T follicular helper cell (primary cell): ENCODE measurements at places on chromosomes 16 and 17.

GRCh38 chr17:30134551-30134950, 17.9 kb downstream of the NSRP1 start:
- DNase-seq: no peak

- DNase-seq: no peak
Observed at GRCh38 chr16:55466209-55466608, 12.8 kb upstream of the MMP2 start.

- DNase-seq: no peak
Observed at GRCh38 chr16:72536723-72537435, 364.9 kb upstream of the PMFBP1 start.

DNA sequence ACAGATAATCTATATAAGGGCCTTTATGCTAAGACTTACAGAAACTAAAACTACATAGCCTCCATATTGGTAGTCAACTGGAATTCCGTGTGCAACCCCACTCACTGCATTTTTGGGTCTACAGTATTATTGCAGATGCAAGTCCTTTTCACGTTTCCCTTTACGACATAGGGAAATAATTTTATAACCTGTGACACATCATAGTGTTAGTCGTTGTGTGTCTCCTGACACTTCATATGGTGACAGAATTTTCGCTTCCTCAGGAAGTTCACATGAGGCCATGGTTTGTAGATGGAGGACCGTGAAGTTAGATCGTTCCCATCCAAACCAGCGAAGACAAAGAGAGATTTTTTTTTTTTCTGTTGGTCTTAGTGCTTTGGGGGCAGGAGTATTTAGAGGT, 15.7 kb upstream of the MRC2 start:
- no peak for DNase-seq

DNA sequence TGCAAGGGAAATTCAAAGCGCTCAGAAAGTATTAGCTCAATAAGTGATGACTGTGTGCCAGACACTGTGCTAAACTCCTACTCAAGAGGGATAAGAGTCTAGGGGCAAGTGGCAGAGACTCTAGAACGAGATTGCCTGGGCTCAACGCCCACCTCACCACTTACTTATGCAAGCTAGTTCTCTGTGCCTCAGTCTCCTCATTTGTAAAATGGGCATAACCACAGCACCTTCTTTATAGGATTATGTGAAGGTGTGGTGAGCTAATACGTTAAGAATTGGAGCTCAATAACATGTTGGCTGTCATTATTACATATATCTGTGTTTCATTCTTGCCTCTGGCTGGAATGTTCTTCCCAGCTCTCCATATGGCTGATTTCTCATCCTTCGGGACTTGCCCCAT, 15.4 kb downstream of the DEXI start:
- no peak for DNase-seq

DNA sequence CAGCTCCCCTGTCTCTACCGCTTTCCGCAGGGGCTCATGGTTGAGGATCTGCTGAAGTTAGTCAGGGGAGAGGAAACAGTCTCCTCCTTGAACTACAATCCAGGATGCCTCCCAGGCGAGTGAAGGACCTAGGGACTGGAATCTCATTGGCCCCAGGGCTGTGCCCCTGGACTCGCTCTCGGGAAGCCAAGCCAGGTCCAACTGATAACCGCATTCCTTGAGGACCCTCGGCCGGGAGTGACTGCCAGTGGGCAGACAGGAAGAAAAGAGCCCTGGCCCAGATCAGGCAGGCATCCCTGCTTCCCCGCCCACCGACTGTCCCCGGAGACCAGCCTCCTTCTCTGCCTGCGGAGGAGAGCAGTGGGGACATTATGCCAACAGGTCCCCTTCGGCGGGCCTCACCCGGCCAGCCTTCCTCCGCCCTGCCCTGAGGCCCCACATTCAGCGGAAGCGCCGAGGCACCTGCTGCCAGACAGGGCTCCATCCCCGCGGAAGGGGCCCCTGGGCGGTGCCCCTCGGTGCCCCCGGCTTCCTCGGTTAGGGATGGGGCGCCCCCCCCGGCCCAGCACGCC, 776 bp downstream of the LRRC75A start:
- DNase-seq: no peak

DNA sequence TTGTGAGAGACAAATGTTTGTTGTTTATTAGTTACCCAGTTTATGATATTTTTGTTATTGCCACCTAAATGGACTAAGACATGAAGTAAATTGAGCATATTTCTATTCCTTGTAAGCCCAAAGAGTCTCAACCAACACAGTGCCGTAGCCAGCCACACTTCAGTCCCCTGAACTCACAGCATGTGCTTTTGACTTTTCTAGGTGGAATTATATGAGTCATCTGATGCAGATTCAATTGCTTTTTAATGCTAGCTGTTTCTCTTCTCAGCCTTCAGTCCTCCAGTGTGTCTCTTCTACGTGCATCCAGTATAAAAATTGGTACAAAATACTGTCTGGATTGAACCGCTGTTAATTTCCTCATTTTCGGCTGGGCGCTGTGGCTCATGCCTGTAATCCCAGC, 39.0 kb downstream of the IQCK start:
- no peak for DNase-seq

- DNase-seq: no peak
Observed at GRCh38 chr17:56175299-56175955, 22.2 kb downstream of the ANKFN1 start.

- no peak for DNase-seq
Observed at GRCh38 chr16:56038564-56039098, 152.7 kb upstream of the GNAO1 start.

GRCh38 chr16:77749415-77749814, 27.1 kb downstream of the NUDT7 start:
- no peak for DNase-seq

- DNase-seq: no peak
Observed at GRCh38 chr17:40551879-40552768, 13.1 kb downstream of the CCR7 start.

- no peak for DNase-seq
Observed at GRCh38 chr16:66853261-66854139, 9.3 kb downstream of the CA7 start.

DNA sequence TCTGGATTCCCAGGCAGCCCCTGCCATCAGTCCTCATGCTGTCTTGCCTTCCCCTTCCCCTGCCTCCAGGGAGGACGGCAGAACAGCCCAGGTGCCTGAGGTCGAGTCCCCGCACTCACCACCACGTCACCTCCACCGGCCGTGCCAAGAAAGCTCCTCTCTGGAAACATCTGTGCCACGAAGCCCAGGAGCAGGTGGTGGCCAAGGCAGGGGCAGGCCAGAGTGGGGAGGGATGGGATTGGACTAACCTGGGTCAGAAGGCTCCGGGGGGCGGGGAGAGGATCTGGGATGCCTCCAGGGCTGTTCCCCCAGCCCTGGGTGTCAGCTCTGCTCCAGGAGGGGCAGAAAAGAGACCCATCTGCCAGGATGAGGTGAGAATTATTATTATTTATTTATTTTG, 7.4 kb upstream of the DPEP1 start:
- no peak for DNase-seq

- DNase-seq: no peak
Observed at GRCh38 chr16:73319737-73320136, 271.8 kb upstream of the ZFHX3 start.

DNA sequence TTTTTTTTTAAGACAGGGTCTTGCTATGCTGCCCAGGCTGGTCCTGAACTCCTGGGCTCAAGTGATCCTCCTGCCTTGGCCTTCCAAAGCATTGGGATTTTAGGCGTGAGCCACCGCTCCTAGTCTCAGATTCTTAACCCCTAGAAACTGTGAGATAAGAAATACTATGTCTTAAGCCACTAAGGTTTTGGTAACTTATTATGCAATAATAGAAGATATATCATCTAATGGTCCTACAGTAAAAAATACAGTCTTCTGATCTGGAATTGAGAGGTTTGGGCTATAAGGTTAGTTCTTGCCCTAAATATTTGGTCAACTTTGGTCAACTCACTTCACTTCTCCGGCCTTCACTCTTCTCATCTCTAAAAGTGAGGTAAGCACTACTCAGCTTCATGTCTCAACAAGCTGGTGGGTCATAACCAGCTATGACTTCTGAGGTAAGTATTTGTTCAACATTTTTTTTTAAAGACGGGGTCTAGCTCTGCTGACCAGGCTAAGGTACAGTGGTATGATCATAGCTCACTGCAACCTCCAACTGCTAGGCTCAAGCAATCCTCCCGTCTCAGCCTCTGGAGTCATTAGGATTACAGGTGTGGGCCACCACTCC, 14.7 kb downstream of the RAD51D start:
- DNase-seq: no peak

- no peak for DNase-seq
Observed at GRCh38 chr16:85678821-85679220, 9.9 kb downstream of the GINS2 start.

DNA sequence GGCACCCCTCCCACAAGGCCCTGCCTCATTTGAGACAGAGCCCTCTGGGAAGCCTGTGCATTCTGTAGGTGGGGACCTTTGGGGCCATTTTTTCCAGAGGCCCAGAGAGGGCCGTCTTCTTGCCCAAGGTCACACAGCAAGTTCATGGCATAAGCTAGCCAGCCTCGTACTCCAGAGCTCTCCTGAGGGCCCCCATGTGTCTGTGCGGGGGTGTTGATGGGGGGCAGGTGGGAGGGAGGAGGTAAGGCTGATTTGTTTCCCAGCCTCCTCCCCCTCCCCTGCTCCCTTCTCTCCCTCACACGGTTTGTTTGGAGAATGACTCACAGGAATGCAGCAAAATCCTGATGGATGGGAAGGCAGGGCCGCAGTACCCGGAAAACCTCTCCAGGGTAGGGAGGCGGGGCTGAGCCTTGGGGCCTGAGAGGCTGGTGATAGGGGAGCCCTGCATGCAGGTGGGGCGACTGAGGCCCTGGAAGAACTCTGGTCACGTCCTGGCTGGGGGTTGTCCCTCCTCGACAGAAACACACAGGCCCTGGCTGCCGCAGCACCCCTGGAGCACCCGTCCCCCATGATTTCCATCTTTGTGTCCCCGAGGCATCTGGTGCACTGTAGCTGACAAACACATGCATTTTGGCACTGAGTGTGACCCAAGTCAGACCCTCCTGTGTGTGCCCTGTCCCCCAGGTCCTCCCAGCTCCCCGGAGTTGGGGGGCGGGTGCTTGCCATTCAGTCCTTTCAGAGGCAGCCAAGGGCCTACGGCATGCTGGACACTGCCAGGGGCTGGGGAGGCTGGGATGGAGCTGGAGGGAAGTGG, 29.7 kb downstream of the RAI1 start:
- DNase-seq: no peak

DNA sequence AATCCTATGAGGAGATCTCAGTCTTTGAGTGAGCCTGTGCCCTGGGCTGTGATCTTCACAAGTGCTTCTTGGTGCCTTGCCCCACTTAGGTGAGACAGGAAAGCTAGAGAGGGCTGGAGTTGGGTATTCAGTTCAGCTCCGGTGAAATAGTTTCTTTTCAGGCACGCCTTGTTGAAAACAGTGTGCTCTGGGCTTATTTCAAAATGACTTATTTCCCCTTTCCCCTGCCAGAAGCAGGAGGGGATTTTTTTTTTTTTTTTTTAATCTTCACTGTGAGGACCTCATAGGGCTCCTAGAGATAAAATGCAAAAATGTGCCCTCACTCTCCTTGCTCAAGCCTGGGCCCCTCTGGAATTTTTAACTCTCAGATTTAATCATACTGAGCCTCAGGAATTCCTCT, 27.2 kb downstream of the MOSMO start:
- DNase-seq: no peak

DNA sequence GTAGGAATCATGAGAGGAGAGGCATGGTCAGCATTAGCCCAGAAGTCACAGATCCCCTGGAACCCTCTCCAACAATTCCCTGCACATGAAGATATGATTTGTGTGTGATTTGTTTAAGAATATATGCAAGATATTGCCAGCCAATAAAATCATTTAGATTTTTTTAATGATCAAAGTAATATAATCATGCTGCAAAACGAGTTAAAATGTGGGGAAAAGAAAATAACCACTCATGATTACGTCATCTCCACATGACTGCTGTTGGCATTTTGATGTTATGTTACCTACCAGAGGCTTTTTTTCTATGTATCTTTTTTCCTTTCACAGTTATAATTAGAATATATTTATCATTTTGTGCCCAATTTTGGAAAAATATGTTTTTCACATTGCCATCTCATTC, 22.4 kb downstream of the SLC35G3 start:
- DNase-seq: no peak

DNA sequence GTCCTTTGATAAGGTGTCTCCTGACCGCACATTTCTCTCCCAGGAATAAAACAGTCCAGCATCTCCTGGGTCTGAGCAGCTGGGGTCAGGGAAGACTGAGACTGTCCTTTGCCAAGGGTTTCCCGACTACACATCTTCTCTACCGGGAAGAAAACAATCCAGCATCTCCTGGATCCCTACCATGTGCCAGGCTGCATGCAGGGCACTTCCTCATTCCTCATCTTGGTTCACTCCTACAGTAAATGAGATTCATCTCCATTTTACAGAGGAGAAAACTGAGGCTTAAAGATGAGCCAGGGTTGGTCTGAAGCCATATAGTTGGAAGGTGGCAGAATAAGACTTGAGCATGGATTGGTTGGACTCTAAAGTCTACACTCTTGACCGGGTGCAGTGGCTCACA, 36.7 kb downstream of the NOG start:
- DNase-seq: no peak

GRCh38 chr17:74478420-74479100, 12.1 kb downstream of the CD300A start:
- no peak for DNase-seq

DNA sequence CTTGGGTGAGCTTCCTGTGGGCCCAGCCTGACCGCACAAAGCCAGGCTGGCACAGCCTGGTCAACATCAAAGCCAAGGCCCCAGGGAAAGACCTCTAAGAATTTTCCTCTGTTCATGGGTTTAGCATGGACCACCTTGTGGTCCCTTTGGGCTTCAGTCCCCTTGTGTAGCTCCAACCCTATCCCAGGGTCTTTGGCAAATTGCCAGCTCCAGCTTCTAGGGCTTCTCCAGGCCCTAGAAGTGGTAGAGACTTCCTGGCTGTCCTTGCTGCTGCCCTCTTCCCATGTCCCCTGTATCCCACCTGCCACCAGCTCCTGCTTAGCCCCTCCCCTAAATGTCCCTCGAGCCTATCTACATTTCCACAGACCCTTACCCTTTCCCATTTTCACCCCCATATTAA, 9.7 kb upstream of the ITGA3 start:
- DNase-seq: no peak

GRCh38 chr16:25011891-25012514, 3.2 kb downstream of the ARHGAP17 start:
- no peak for DNase-seq

GRCh38 chr17:32341141-32341856, 674 bp downstream of the C17orf75 start:
- peak; percentile 48 for DNase-seq

DNA sequence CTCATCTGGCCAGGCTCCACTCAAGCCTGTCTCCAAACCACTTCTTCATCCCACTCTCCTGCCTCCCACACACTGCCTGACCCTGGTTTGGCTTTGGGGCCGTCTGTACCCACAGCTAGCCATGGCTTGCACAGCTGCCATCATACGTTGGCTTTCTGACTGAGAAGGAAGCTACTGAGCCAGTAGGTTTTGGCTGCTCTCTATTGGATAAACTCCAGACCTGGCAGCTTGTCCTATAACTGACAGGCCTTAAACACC, 3.9 kb downstream of the MIF4GD start:
- DNase-seq: no peak

DNA sequence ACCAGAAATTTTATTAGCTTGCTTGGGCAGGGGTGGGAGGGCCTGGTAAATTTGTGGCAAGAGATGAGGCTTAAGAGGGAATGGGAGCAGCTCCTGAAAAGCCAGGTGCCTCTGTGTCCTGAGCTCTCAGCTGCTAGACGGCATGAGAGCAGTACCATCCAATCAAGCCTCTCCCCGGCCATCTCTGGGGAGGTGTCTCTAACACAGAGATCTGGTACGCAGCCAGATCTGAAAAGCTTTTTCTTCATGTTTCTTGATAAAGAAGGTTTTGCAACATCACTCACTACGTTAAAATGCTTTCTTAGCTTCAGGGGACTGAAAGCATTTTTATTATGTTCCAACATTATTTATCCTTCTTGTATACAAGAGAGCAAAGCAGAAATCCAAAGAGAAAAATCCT, 488.2 kb downstream of the RBFOX1 start:
- DNase-seq: no peak
